Activated CD8-positive, alpha-beta memory T cell treated with anti-CD3 and anti-CD28 coated beads for 1 hour (primary cell): ENCODE measurements at places on chromosomes 1 and 21.

GRCh38 chr1:186577216-186577615, 103.0 kb downstream of the PTGS2 start:
- DNase-seq = no peak

GRCh38 chr1:30148676-30149075, 574.7 kb downstream of the MATN1 start:
- DNase-seq = no peak

DNA sequence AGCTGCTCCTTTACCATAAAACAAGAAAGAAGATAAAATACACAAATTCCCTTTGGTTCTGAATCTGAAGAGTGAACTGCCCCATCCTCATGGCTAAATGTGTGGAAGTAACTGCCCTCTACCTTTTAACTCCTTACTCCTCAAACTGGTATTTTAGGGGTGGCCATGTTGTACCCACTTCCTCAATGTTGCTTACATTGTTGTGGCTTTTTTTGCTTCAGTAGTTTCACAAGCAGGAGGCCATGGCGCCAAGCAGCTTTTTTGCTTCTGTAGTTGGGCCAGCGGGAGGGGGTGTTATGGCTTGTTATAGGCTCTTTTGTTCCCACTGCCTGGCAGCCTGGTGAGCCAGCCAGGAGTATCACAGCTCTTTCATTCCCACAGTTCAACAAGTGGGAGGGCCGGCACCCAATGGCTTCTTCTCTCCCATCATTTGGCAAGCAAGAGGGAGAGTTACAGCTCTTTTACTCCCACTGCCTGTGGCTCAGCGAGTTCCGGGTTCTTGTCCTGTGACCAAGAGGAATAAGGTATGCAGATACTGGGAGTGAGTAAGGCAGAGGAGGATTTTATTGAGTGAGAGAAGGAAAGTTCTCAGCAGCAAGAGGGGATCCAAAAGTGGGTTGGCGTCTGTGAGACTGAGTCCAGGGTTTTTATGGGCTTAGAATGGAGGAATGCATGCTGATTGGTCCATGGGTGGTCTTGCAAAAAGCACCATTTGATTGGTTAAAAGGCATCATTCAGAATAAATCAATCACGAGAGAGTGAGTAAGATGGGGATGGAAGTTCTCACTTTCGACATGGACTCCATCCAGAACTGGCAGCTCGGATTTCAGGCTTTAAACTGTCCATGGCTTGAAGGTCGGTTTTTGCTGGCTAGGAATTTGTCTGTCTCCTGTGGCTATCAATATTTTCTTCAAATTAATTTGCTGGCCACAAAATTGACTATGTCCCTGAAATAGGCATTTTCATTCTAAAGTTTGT, 429.6 kb downstream of the HLX start:
- no peak for DNase-seq

DNA sequence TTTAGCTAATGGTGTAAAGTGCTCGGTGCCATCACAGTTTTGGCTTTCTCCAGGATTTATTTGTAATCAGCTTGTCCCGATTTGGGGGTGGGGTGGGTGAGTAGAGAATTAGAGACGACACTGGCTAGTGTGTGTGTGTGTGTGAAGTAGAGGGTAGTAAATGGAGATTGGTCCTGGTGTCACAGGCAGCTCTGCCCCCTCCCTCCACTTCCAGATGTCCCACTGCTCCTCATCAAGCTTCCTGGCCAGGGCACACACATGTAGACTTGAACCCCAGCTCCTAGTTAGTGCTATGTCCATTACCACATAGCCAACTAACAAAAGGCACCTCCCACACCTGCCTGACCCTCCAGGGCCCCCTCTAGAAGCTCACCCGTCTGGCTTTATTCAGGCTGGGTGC, 3.2 kb downstream of the TRNP1 start:
- DNase-seq = no peak

- DNase-seq = no peak
Measured at GRCh38 chr21:37670883-37671282, 245.4 kb downstream of the KCNJ6 start.

DNA sequence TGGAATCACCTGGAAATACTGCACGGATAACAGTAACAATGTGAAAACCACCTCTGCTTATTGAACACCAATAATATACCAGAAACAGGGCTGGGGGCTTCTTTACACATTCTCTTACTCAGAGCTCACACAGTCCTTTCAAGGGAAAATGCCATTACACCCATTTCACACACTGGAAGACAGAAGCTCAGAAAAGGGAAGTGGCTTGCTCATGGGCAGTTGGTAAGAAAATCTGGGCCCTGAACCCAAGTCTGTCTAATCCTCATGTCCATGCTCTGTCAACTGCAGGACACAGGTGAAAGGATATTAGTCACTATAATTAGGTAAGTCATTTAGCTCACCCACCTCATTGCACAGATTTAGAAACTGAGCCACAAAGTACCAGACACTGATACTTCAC, 18.6 kb downstream of the C8A start:
- no peak for DNase-seq

DNA sequence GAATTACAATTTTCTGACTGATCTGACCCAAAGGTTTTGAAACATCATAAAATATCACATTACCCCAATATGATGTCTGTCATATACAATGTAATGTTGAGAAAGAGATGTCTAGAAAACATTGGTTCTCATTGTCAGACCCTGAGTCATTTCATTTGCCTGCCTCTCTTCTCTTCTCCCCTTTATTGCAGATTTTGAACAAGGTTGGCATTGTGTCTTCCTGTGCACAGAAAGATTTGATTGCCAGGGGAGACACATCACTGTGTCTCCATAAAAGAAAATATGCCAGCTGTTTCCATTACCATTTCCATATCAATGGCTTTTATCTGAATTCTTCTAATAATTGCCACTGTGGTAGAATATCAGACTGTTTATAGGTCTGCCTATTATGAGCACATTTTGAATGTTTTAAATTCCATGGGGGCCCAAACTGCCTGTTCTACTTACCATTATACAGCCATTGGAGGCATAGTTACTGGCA, 65.6 kb downstream of the IFI44 start:
- DNase-seq = no peak

DNA sequence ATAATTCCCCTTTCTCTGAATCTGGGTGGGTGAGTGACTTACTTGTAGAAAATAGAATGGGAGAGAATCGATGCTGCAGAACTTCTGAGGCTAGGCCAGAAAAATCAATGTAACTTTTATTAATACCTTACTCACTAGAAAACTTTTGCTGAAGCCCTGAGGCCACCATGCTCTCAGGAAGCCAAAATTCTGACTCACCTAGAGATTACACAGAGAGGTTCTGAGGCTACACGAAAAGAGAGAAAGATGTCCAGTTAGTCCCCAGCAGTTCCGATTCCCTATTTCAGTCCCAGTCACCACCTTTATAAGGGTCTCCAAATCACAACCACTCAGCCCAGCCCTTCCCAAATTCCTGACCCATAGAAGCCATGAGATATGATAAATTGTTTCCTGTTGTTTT, 135.2 kb downstream of the NTPCR start:
- DNase-seq = no peak

GRCh38 chr1:151989211-151989862, 4.3 kb downstream of the S100A10 start:
- DNase-seq = peak; percentile 20

- DNase-seq = no peak
Measured at GRCh38 chr1:3895951-3896325, 4.1 kb downstream of the C1orf174 start.

- no peak for DNase-seq
Measured at GRCh38 chr1:214946615-214947014, 135.9 kb upstream of the KCNK2 start.

DNA sequence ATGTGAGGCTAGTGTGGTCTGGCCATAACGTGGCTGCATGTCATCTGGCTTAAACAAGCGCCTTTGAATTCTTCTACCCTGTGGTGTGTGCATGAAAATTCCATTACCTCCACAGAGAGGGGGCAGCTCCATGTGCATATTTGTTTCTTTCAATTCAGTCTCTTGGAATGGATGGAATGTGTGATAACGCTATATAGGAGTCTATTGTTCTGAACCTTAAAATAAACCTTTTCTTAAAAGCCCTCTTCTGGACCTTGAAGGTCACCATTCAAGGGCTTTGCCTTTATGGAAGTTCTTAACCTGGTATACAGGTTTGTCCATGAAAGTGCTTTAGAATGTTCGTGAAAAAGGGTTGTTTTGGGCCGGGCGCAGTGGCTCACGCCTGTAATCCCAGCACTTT, 118.2 kb upstream of the ADGRL2 start:
- DNase-seq = no peak

GRCh38 chr1:218377143-218377660, 32.1 kb downstream of the TGFB2 start:
- DNase-seq = no peak

DNA sequence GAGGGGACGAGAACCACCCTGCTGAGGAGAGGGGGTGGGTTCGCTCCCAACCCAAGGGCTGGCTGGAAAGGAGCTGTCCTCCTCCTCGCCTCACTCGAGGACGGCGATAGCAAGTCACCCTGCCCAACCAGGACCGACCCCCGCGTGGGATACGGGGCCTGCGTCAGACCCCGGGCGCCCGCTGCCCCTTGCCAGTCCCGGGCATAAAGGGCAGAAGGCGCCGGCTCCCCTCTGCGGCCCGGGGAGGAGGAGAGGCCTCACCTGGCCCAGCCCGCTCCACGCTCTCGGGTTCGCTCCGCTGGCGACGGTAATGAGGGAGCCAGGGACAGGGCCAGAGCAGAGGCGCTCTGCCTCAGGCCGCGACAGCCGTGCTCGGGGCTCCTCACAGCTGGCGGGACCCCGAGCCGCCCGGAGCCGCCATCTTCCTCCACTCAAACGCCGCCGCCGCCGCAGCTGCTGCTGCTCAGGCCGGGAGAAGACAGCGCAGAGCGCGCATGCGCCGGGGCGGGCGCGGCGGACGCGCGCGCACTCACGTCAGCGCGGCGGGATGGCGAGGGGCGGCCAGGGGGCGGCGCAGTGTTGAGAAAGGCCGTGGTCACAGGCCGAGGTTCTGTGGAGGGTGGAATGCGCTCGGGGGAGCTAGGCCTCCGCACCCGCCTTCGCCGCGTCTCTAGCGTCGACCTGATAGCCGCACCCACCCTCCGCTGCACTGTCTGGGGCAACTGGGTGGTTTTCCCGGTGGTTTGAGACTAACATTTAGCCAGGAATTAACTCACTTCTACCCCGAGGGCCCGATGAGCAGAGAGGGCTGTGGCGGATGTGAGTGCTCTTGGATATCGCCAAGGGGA, at the start of gene FBXO42:
FBXO42 (minus strand) TSS at position 487 of the 848 bp plus-strand sequence. CDS start 37,062 bp downstream, outside the sequence.
- DNase-seq = peak; percentile 84

DNA sequence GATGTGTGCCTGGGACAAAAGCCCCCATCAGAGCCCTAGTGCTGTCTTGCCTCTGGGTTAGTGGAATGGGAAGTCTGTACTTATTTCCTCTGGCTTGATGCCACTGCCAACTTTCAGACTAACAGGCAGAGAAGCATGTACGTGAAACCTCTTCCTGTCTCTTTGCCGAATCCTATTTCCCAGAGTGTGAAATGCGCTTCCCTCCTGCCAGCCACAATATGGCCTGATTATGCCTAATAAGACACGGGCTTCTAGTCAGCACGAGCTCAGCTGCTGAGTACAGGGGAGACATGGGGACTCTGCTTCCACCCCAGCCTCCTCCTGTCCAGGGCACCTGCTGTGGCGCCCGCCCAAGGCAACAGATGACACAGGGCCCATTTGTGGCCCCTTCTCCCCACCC, 111.4 kb downstream of the KCND3 start:
- no peak for DNase-seq

DNA sequence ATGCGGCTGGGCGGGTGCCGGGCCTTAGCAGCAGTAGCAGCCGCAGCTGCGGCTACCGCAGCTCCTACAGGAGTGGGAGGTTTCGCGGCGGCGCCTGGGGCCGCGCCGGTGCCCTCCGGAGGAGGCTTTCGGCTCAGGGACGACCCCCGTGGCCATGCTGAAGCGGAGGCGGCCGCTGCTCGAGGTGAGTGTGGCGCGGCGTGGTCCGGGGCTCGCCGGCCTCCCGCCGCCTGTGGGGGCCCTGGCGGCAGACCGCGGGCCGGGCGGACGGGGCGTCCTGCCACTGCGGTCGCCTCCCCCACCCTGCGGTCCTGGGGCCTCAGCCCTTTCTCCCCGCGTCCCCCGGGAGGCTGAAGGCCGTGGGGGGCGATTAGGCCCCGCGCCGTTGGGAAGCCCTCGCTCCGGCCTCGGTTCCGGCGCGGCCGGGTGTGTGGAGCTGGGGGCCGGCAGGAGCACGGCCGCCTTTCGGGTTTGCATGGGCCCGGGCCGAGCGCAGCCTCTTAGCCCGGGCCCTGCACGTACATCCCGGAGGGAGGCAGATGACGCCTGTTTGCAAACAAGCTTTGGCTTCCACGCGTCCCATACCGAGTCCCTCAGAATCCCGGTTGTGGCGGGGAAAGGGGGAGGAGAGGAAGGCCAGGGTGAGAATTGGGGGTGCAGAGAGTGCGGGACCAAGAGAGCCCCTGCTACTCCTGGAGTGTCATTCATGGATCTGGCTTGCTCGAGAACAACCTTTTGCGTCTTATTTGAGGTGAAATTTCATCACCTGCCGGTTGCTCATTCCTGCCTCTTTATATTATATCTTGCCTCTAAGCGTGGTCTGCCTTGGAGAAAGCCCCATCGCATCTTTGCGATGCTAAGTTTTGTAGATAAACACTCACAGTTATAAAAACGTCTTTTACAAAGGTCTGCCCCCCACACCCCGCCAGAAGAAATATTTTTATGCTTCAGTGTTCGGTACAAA, 613 bp downstream of the ZFYVE9 start:
- peak; percentile 9 for DNase-seq

DNA sequence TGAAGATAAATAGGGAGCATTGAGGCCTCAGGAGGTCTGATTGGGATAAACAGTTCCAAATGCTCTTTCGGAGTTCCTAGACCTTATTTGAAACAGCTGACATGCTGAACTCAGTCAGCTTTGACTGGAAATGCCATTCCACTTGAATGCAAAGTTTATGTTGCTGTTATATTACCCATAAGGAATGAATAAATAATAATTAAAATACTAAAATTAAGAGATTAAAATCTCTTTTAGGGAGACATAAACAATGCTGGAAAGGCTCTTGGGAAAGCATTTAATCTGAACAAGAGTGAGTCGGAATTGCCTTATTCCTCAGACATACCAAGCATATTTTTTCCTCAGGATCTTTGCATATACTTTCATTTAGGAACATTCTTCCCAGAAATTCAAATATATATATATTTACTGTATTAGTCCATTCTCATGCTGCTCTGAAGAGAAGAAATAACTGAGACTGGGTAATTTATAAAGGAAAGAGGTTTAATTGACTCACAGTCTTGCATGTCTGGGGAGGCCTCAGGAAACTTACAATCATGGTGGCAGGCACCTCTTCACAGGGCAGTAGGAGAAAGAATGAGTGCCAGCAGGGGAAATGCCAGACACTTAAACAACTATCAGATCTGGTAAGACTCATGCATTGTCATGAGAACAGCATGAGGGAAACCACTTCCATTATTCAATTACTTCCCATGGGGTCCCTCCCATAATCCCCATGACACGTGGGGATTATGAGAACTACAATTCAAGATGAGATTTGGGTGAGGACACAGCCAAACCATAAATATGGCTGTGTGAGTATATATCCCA, 318.2 kb upstream of the PLXNA2 start:
- DNase-seq = no peak

- no peak for DNase-seq
Measured at GRCh38 chr1:116161390-116161789, 50.2 kb downstream of the MAB21L3 start.
